Right renal pelvis (tissue), 4 donors: ENCODE measurements at places on chromosomes 12 and 14. TPM values are rescaled to one million over a fixed set of nuclear protein-coding genes. Genes with fewer than 3 reads are reported as not detected.

Gene NEUROD4
- not detected for polyA plus RNA-seq

Gene CD27
- polyA plus RNA-seq = 0.93 TPM

Gene TBX5
- not detected for polyA plus RNA-seq

Gene NGB
- 0.05 TPM for polyA plus RNA-seq

Gene KRT72
- 0.11 TPM for polyA plus RNA-seq

Gene VASH1
- polyA plus RNA-seq = 34.5 TPM

- no peak for DNase-seq
Observed at GRCh38 chr14:46490238-46490685, 161.3 kb downstream of the RPL10L start.

GRCh38 chr12:124463341-124463921, 104.0 kb downstream of the NCOR2 start:
- DNase-seq = no peak

- DNase-seq = no peak
Observed at GRCh38 chr14:104435147-104436046, 144.2 kb upstream of the C14orf180 start.

- DNase-seq = no peak
Observed at GRCh38 chr14:104689109-104689880, at the start of gene INF2. TSS of gene INF2 (plus strand) at chr14:104689618. CDS start at chr14:104701366, 11,748 bp downstream.

- no peak for DNase-seq
Observed at GRCh38 chr12:5484426-5484825, 52.5 kb downstream of the NTF3 start.

DNA sequence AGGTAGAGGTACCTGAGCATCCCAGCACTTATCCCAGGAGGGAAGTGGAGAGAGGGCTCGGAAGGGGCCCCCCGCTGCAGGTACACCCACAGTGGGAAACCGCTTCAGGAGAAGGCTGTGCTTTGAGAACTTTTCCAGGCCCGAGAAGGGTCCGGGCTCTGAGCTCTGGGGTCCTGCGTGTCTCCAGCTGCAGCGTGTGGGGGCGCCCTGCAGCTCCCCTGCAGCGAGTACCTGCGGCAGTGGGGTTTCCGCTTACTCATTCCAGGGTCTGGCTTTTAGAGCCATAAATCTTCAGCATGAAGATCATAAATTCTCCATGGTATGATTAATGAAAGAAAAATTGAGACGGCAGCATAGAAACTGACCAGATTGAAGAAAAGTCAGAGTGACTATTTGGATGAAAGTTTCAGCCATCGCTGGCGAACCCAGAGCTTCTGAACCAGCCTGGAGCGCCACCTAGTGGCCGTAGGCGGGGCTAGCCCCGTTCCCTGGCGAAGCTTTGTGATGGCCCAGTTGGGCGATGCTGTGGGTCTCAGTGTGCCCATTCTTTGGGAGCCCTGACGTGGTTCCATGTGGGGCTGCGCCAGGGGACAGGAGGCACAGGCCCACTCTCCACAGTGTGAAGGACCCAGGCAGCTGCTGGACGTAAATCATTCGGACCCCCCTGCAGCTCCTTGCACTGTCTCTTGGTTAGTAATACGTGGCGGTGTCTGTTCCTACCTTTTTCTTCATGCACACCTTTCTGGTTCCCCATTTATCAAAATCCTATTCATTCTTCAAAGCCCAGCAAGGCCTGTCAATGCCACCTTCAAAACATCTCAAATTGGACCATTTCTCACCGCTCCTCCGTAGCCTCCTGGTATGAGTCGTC, 198.2 kb downstream of the TSPAN9 start:
- DNase-seq = no peak

DNA sequence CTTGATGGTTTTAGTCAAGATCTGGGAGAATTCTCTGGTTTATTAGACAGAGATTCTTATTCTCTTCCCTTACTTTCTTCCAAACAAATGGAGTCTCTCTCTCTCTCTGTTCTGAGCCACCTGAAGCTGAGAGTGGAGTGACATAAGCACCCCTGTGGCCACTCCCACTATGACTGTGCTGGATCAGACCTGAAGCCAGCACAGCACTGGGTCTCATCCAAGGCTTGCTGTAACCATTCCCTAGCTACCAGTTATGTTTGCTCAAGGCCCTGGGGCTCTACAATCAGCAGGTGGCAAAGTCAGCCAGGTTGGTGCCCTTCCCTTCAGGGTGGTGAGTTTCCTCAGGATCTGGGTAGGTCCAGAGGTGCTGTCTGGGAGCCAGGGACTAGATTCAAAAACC, 568.5 kb downstream of the AACS start:
- DNase-seq = no peak

DNA sequence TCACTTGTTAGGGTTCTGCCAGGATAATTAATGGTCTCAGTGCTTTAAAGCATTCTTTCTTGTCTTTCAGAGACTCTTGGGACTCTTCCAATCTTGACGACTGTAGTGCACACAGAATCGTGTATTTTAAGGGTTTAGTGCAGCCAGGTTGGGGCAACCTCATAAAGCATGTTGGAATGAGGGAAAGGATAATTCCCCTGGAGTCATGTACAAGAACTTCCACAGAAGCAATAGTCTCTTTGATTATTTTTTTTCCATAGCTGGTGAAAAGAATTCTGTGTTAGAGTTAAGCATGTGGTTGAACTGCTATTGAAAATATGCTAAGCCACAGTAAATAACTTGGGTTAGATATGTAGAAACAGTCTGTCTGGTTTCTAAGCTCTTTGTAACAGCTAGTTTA, 246.8 kb upstream of the DAAM1 start:
- no peak for DNase-seq

GRCh38 chr12:125129179-125129571, 63.9 kb downstream of the AACS start:
- no peak for DNase-seq

DNA sequence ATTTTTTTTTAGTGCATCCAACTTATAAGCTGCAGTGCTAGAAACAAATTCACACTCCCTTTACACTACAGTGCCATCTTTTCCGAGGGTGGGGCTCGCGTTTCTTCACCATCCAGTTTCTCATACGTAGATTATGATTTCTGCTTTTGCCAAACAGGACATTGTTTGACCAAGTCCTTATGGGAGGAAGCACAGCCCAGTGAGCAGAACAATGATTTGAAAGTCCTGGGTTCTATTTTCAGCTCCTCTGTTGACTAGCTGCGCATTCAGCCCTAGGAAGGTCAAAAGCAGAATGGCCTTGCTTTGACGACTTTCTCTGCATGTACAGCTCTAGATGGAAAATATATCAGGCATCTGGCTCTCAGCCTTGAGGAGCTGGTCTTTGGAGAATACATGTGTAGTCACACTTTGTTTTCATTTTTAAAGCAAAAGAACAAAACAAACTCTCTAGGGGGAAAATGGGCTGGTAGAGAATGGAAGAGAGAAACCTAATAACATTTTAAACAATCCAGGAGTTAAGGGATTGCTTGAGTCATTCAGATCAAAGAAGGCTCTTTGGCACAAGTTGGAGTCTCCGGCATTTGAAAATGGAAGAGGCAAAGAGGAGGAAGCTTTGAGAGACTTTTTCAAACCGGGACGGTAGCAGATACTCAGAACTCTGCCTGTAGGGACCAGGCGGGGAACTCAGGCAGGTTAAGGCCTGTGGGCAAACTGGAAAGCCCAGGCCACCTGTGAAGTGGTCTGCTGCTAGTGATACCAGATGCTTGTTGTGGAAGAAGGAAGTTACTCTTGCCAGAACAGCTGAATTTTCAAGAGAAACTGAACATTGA, 257.3 kb upstream of the PLEKHG7 start:
- no peak for DNase-seq

DNA sequence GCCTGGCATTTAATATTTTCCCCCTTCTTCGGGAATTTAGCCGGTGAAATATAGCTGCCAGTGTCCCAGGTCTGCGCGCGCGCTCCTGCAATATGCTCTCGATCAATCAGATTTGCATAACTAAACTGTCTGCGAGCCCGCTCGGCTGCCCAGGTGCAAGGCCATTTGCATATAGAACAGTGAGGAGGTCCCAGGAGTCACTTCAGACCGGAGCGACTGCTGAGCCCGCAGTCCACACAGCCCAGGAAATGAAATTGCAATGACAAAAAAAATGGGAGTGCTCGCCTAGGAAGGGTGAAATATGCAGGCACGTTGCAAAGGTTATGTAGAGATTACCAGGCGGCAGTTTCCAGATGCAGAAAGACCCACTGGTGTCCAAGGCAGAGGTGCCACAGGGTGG, 228.5 kb downstream of the VRK1 start:
- no peak for DNase-seq

- DNase-seq = no peak
Observed at GRCh38 chr12:6604259-6605029, 2.7 kb downstream of the CHD4 start.

GRCh38 chr12:44750468-44750867, 125.6 kb downstream of the NELL2 start:
- no peak for DNase-seq

DNA sequence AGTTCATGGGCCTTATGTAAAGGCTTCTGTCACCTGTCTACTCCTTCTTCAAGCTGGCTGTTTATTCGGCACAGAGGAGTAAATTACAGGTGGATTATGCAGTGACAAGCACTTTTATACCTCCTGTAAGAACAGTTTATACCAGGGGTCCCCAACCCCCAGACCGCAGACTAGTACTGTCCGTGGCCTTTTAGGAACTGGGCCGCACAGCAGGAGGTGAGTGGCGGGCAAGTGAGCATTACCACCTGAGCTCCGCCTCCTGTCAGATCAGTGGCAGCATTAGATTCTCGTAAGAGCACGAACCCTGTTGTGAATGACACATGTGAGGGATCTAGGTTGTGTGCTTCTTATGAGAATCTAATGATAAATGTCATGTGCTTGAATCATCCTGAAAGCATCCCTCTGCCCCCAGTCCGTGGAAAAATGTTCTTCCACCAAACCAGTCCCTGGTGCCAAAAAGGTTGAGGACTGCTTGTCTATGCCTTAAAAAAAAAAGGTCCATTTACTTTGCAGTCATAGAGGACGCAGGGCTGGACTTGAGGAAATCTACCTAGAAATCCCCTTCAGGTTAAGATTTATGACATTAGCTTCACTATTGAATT, 78.8 kb downstream of the ETV6 start:
- DNase-seq = no peak

GRCh38 chr14:96538990-96539317, 36.8 kb downstream of the PAPOLA start:
- no peak for DNase-seq

DNA sequence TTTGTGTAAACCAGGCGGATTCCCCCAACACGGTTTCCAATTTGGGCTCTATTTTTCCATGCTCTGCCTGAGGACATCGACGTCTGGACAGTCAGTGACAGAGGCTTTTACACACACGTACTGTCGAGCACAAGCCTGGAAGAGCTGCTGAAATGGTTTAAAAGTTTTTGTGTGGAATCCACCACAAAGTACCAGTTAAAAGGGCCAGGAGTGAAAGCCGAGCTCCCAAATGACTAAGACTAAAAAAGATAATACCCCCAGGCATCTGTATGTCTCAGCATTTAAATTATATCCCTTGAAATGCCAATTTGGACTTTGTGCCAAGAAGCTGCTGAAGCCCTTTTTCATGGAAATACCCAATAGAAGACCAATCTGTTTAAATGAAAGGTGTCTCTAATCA, 173.2 kb downstream of the EGLN3 start:
- DNase-seq = no peak

GRCh38 chr12:53427905-53428594, 4.4 kb downstream of the AMHR2 start:
- DNase-seq = no peak

DNA sequence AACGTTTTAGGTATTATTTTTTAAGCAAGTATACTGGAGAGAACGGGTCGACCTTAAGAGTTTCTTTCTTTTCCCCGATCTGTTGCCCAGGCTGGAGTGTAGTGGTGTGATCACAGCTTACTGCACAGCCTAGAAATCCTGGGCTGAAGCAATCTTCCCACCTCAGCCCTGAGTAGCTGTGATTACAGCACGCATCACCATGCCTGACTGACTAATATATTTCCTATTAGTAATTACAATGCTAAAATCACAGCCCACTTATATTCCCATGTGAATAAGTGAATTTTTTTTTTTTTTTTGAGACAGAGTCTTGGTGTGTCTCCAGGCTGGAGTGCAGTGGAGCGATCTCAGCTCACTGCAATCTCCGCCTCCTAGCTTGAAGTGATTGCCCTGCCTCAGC, 50.4 kb downstream of the DICER1 start:
- no peak for DNase-seq

DNA sequence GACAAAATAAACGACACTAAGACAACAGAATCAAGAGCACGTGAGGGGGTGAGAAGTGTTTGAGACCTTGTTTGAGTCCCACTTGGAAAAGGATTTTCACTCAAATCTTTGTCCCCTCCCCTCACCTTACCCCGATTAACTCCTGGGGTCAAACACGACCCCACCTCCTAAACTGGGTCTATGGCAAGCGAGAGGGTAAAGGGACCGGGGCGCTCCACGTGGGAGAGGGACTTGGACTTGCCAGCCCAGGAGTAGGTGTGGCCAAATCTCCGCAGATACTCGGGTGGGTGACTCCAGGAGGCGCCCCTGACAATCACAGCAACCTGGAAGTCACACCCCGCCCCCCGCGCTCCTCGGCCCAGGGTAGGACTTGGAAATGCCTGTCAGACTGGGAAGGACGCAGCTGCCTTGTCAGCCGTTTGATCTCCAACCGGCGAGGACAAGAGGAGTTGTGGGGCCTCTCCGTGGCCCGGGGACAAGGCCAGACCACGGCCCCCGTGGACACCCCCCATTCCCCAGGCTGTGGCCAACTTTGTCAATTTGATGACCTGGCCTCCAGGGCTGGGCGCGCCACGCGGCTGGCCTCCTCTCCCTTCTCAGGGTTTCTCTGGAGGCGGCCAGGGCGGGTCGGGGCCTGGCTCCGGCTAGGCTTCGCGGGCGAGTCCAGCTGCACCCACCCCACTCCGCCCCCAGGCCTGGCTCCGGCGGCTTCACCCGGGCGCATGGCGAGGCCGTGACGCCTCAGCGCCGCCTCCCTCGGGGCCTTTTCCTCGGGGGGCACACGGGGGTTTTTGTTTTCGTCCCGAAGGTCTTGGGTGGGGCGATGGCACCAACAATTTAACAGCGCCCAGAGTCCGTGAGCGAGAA, 1.1 kb upstream of the BCL11B start:
- no peak for DNase-seq

DNA sequence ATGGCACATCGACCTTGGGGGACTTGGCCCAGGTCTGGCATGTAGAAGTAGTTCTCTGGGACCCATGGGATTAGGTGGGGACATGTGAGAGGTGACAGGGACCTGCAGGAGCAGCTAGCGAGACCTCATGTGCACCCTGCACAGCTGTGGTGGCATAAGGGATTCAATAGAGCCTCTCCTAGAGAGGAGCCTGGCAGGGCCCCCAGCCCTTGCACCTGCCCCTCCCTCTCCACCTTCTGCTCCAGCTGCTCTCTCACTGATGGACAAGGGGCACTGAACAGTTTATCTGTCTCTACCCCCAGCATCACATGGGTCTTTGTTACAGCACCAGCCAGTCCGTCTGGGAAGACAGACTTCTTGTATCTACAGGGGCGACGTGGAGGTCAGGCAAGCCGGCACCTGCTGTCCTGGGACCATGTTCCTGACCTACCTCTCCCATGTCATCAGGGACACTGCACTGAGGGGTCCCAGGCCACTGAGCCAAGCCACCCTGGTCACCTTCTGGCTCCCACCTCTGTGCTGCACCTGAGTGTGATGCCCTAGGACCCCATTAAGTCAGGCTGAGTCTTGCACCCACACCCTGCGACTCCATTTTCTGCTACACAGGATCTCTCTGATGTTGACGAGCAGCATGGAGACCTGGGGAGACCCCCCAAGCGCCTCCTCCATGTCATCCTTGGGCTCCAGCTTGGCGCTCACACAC, 32.6 kb downstream of the DDX11 start:
- DNase-seq = no peak

GRCh38 chr14:72850360-72850759, 43.5 kb downstream of the DPF3 start:
- DNase-seq = no peak

- DNase-seq = no peak
Observed at GRCh38 chr12:15679151-15679550, 110.0 kb downstream of the EPS8 start.
